ENCODE measurements at places on chromosomes 6 and 20.

DNA sequence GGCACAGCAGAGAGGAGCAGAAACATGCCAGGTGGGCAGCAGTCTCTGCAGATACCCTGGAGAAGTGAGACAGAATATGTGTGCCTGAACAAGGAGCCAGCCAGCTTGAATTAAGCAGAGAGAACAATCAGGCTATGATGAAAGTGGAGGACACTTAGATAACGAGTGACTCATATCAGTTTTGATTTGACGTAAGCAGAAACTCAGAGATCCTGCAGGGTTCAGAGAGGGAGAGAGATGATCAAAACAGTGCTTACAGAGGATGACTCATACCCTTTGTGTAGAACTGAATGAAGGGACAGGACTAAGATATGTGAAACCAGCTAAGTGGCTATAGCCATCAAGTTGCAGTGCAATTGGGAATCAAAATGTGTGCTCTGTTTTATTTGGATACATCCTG lies 300.7 kb downstream of the TENT5A start:
- DNase-seq = no peak

GRCh38 chr6:52361414-52361944 lies 472 bp upstream of the PAQR8 start:
- no peak for DNase-seq

DNA sequence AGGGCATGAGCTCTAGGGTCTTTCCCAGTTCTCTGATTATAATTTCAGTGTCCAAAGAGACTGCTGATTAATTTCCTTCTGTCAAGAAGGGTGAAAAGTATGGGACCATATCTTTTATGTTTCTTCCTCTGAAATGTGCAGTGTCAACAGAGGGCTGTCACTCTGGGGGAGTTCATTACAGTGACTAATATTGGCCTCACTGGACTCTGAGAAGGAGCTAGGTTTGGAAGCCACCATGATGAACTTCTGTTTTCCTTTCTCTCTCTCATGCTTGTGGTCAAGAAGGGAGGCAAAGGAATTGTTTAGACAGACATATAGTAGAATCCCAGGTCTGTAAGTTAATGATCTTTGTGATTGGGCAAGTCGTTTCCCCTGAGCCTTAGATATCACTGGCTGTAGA lies 41.8 kb upstream of the BMP6 start:
- DNase-seq = no peak

DNA sequence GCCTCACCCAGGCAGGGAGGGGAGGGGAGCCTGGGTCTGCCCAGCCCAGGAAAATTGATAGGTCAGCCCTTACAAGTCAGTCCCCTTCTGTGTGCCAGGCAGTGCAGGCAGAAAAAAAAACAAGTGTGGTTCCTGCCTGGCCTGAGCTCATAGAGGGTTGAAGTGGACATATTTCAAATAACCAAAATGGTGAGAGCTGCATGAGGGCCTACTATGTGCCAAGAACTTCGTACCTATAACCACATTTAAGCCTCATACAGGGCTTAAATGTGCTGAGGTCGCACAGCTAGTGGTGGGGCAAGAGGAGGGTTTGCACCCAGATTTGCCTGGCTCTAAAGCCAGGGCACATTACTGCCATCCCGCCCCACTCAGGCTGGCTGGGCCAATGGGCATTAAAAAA lies 6.9 kb upstream of the NOL4L start:
- no peak for DNase-seq

- no peak for DNase-seq
These were observed 31.9 kb downstream of the NSFL1C start for GRCh38 chr20:1434571-1435336.

GRCh38 chr20:19112828-19113227 lies 99.6 kb upstream of the SLC24A3 start:
- DNase-seq = no peak

DNA sequence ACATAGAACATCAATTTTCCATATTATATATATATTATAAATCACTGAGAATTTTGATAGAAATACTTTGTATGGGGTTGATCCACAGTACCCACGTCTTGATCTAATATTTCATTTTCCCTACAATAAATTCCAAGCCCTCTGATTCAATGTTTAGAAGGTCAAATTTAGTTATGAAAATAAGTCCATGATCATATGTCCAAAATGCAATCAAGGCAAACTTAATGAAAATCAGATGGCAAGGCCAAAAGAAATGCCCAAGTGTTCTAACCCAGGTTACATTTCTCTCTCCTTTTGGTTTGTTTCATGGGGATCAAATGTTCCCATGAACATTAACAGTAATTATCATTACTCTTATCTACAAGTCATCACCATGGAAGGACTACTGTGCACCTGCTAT lies 203.8 kb downstream of the KIF16B start:
- no peak for DNase-seq

GRCh38 chr20:24686156-24686555 lies 216.7 kb downstream of the SYNDIG1 start:
- DNase-seq = no peak

DNA sequence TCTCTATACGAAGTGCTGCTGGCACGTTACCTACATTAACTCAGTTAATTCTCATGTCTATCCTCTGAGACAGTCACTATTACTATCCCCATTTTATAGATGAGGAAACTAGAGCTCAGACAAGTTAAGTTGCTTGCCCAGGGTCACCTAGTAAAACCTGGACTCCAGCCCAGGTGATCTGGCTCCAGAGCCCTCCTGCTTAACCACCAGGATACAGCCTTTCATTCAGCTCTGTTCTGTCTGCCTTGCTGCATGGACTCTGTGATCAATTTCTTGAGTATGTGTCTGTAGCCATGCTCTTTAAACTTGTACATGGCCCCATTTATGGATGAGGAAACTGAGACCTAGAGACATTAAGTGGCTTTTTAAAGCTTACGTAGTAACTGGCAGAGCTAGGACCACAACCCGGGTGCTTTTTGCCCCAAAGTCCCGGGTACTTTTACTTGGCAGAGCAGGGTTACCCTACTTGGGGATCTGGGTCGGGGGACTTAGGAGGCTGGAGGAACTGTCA lies 4.7 kb downstream of the CDKN1A start:
- DNase-seq = no peak

- DNase-seq = no peak
These were observed 57.6 kb upstream of the TIAM2 start for GRCh38 chr6:154937306-154938220.

Data from epithelial cell of proximal tubule (primary cell).